ENCODE measurements at places on chromosomes 16 and 17. TPM values are rescaled to one million over a fixed set of nuclear protein-coding genes. Genes with fewer than 3 reads are reported as not detected.

GRCh38 chr17:74165797-74166365, 37.6 kb upstream of the RPL38 start:
- no peak for DNase-seq
- no peaks in the 10 kb centered on the region for H3K36me3 ChIP-seq
- no peaks in the 10 kb centered on the region for H3K4me1 ChIP-seq
- no peaks in the 10 kb centered on the region for H3K27me3 ChIP-seq

KCNJ18 gene
- not detected for total RNA-seq

GRCh38 chr16:70493802-70494201, 29.6 kb downstream of the COG4 start:
- H3K36me3 ChIP-seq = peaks cover 21% of the 10 kb centered on the region
- H3K27me3 ChIP-seq = no peaks in the 10 kb centered on the region
- no peak overlapping the region for H3K27ac ChIP-seq
- H3K4me3 ChIP-seq = no peak overlapping the region
- DNase-seq = no peak

DNA sequence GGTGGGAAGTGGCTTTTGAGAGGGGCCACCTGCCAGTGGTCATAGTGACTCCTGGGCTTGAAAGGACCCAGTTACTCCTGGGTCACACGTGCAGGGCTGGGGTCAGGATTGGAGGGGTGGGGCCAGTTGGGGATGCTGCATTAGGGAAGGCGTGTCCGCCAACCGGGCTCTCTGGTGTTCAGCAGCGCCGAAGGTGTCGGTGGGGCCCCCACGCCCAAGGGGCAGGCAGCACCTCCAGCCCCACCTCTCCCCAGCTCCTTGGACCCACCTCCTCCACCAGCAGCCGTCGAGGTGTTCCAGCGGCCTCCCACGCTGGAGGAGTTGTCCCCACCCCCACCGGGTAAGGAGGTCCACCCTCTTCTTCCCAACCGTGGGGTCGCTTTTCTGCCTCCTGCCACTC, 9.5 kb downstream of the ABI3 start:
- no peaks in the 10 kb centered on the region for H3K36me3 ChIP-seq
- no peak for DNase-seq
- H3K4me3 ChIP-seq = no peak overlapping the region
- no peak overlapping the region for H3K27ac ChIP-seq
- H3K4me1 ChIP-seq = no peaks in the 10 kb centered on the region

ATP2A1 gene
- 0.33 TPM for total RNA-seq

ARHGAP44 gene
- 1.7 TPM for total RNA-seq

GRCh38 chr17:74749279-74750038, 1.0 kb downstream of the NHERF1 start:
- DNase-seq = peak; percentile 27
- H3K4me3 ChIP-seq = peak overlapping the region; percentile 92
- H3K4me1 ChIP-seq = peaks cover 9% of the 10 kb centered on the region
- H3K36me3 ChIP-seq = no peaks in the 10 kb centered on the region

TCAP gene
- 0.26 TPM for total RNA-seq

DNA sequence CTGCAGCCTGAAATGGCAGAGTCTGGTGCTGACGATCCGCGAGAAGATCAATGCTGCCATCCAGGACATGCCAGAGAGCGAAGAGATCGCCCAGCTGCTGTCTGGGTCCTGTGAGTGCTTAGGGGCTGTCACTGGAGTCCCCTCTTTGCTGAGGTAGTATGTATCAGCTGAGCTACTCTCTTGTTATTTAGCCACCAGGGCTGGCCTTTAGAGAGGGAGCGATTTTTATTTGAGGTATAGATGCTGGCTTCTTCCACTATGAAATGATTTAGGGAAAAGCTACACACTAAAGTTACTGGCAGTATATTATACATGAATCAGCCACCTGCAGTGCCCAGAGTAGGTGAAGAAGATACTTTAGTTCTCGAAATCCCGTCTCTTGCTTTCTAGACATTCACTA, 2.6 kb downstream of the CDK5RAP3 start:
- H3K36me3 ChIP-seq = peaks cover 15% of the 10 kb centered on the region
- H3K27me3 ChIP-seq = no peaks in the 10 kb centered on the region
- H3K4me3 ChIP-seq = no peak overlapping the region
- no peak overlapping the region for H3K27ac ChIP-seq
- peaks cover 6% of the 10 kb centered on the region for H3K4me1 ChIP-seq

Measured in fibroblast of lung (primary cell).